Thymus (tissue), 14 donors: ENCODE measurements at places on chromosomes 7 and 10. TPM values are rescaled to one million over a fixed set of nuclear protein-coding genes. Genes with fewer than 3 reads are reported as not detected.

Gene PLXDC2
- 8.0 TPM for total RNA-seq

DNA sequence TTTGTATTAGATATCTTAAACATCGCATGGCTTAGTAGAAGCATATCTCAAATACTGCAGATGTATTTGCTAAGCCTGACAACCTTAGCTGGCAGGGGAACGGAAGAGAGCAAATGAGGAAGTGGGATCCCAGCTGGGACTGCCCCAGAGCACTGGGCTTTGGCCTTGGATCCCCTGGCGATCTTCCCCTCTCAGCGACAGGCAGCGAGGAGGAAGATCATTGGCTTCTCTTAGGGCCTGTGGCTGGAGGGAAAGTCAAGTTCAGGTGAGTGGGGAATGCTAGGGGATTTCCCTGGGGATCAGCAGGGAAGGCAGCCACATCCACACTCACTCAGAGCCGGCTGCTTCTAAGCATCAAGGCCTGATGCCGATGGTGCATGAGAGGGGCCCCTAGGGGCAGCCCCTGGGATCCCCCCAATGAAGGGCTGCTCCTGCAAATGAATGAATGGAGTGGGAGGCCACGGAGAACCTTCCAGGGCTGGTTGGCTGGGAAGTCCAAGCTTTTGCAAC is 42.0 kb downstream of the LYZL2 start:
- no peak for DNase-seq

DNA sequence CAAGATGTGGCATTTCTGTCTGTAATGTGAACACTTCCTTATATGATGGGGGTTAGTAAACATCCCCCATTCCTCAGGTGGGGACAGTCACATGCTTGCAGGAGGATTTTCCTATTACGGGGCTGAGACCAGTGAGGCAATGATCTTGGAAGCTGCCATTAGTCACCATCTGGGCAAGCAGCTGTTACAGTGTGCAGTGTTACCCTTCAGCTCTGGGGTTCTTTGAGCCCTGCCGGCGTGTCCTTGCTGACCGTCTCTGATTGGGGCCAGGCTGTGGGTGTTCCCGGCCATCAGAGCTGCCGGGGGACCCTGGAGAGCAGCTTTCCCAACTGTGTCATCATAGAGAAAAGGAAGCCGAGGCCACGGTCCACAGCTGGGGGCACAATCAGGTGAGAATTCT is 126.8 kb upstream of the FAM20C start:
- no peak for DNase-seq

- DNase-seq: no peak
Observed at GRCh38 chr7:129252128-129252527, 27.3 kb downstream of the AHCYL2 start.

Gene NAT16
- not detected for total RNA-seq

- DNase-seq: no peak
Observed at GRCh38 chr10:101668566-101668965, 26.4 kb downstream of the FBXW4 start.

- DNase-seq: no peak
Observed at GRCh38 chr7:7354674-7355073, 172.3 kb downstream of the C1GALT1 start.
